Renal cortical epithelial cell (primary cell): ENCODE measurements at places on chromosomes 7 and 10.

GRCh38 chr7:115032715-115033703, 111.1 kb downstream of the MDFIC start:
- no peak for DNase-seq

GRCh38 chr10:23826421-23826820, 382.5 kb upstream of the KIAA1217 start:
- DNase-seq: peak; percentile 19

GRCh38 chr10:50604049-50604640, 19.6 kb downstream of the SGMS1 start:
- no peak for DNase-seq

DNA sequence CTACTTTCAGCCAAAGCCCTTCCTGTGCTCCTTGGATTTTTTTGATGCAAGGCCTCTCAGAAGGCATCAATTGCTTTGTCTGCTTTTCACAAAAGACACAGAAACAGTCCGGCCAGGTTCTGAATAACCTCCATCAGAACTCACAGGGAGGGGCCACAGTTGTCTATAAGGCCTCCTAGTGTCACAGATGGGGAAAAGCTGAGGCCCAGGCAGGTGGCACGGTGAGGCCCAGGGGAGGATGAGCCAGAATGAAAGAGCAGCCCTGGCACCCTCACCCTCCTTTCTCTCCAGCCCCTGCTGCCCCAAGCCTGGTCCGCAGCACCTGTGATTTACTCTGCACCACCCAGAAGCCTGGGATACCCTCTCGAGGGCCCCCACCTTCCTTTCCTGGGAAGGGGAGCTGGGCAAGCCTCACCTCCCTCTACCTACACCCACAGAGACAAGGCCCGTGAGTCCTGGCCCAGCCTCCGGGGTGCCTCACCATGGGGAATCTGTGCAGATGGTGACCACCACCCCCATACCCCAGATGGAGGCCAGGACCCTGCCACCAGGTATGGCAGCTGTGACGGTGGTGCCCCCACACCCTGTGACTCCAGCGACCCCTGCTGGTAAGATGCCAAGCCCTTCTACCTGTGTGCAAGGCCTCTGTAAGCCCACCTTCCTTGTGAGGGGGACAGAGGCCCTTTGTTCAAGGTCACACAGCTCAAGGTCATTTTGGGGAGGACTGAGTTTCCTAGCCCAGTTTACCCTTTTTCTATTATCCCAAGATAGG, 26.2 kb upstream of the ZNF467 start:
- DNase-seq: no peak

- DNase-seq: no peak
Measured at GRCh38 chr10:89949496-89949895, 248.1 kb downstream of the KIF20B start.

DNA sequence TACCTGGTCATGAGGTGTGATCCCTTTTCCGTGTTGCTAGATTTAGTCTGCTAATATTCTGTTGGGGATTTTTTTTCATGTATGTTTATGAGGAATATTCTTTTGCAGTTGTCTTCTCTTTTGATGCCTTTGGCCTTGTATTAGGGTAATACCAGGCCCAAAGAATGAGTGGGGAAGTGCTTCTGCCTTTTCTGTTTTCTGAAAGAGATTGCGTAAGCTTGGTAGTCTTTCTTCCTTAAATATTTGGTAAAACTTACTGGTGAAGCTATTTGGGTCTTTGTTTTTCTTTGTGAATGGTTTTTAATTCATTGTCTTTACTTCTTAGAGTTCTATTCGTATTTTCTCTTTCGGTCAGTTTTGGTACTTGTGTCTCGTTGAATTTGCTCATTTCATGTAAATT, 51.1 kb downstream of the SHH start:
- no peak for DNase-seq
